Stimulated activated CD8-positive, alpha-beta memory T cell treated with anti-CD3 and anti-CD28 coated beads, Interleukin-15, amount 100 ng/mL, for 4 hours (primary cell): ENCODE measurements at places on chromosomes 7 and 10.

GRCh38 chr10:102289356-102289755, 44.0 kb downstream of the GBF1 start:
- no peak for DNase-seq

DNA sequence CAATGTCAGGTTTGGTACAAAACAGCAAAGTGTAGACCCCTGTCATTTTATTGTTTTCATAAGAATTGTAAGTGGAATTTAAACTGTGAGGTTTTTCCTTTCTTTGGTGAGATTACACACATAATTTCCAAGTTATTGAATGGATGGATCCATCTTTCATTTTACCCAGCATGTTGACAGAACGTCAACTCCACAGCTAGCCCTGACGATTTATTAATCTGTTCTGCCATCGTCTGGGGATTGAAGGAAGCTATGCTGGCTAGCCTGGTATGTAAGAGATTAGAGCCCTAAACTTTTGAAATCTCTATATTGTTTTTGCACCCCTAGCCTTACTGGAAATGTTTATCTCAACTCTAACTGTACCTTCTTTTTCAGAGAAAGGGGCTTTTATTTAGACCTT, 8.6 kb downstream of the WNT16 start:
- no peak for DNase-seq

- no peak for DNase-seq
Measured at GRCh38 chr10:2342206-2342605, 604.9 kb upstream of the ADARB2 start.

- no peak for DNase-seq
Measured at GRCh38 chr7:101960985-101961708, 143.7 kb downstream of the CUX1 start.

DNA sequence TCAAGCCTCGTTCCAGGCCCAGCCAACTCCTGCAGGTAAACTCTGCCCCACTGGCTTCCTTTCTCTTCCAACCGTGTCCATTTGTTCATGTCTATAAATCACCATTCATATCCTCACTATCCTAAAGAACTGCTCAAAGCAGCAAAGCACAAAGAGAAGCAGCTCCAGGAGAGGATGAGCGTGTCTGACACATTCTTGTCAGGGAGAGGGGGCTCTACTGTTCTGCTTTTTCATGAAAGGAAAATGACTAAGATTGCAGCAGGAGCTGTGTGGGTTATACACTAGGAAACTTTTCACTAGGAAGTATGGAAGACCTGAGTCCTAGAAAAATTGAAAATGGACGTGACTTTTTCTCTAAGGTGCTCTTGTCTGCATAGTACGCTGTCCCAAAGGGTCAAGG, 16.7 kb downstream of the AGFG2 start:
- DNase-seq = no peak

DNA sequence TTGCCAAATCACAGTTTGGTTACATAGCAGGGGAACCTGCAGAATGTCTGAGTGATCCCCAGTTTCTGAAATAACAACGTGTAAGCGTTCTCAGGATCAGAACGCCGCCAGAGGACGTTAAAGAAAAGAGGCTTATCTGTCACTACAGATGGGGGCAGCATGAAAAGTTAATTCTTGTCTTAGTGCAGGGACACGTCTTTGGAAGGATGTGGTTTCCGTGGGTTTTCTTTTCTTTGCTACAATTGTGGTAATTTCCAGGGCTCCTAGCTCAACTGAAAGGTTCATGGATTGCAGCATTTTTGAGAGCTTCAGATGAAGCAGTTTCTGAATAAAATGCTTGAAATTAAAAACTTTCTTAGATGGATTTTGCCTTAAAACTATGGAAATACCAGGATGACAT, 106.6 kb downstream of the PRKCQ start:
- peak; percentile 35 for DNase-seq

DNA sequence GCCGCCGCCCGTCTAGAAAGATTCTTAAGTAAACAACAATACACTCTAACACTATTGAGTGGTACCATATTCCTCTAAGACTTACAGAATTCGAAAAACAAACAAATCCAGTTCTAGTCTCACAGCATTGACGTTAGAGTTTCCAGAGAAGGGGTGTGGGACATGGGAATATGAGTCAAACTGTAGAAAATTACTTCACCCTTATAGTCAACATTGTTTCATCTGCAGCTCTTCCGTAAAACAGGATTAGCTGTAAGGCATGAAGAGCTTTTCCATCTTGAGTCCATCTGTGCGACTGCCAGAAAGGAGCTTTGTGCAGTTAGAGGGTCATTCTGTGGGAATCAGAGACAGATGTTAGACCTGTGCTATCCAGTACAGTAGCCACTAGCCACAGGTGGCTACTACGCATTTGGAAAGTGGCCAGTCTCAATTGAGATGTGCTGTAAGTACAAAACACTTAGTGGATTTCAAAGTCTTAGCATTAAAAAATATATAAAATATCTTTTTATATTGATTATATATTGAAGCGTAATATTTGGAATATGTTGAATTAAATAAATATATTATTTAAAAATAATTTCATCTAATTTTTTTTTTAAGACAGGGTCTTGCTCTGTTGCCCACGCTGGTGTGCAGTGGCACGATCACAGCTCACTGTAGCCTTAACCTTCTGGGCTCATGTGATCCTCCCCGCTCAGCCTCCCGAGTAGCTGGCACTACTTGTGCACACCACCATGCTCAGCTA, 79.8 kb upstream of the MPP7 start:
- no peak for DNase-seq

- no peak for DNase-seq
Measured at GRCh38 chr7:41592236-41592635, 110.7 kb downstream of the INHBA start.
